SJCRH30 (cell line): ENCODE measurements at places on chromosomes 1 and 21. TPM values are rescaled to one million over a fixed set of nuclear protein-coding genes. Genes with fewer than 3 reads are reported as not detected.
A peak's percentile ranks its signal among the peaks of the same experiment; 100 is the strongest.

ORC1 gene
- total RNA-seq, result 37.3 and 38.9 TPM in 2 replicates

TMEM201 gene
- 42.6 and 43.1 TPM in 2 replicates for total RNA-seq

KLHDC7A gene
- not detected in 2 replicates for total RNA-seq

HSPB7 gene
- 81.4 and 83.9 TPM in 2 replicates for total RNA-seq

FMO2 gene
- not detected in 2 replicates for total RNA-seq

MPL gene
- total RNA-seq, result not detected in 2 replicates

- peak within 1 kb of the TSS; percentile 96 for H3K4me3 ChIP-seq
- DNase-seq, result peak; percentile 88
- H3K27ac ChIP-seq, result peak within 1 kb of the TSS; percentile 40
- H3K36me3 ChIP-seq, result peaks cover 12% of the 10 kb centered on the region; the same call in 1 of the 2 replicates
Measured at GRCh38 chr21:32392880-32393676, at the start of gene URB1. TSS of gene URB1 (minus strand) at chr21:32393012. CDS start at chr21:32392910, 102 bp downstream.

DNA sequence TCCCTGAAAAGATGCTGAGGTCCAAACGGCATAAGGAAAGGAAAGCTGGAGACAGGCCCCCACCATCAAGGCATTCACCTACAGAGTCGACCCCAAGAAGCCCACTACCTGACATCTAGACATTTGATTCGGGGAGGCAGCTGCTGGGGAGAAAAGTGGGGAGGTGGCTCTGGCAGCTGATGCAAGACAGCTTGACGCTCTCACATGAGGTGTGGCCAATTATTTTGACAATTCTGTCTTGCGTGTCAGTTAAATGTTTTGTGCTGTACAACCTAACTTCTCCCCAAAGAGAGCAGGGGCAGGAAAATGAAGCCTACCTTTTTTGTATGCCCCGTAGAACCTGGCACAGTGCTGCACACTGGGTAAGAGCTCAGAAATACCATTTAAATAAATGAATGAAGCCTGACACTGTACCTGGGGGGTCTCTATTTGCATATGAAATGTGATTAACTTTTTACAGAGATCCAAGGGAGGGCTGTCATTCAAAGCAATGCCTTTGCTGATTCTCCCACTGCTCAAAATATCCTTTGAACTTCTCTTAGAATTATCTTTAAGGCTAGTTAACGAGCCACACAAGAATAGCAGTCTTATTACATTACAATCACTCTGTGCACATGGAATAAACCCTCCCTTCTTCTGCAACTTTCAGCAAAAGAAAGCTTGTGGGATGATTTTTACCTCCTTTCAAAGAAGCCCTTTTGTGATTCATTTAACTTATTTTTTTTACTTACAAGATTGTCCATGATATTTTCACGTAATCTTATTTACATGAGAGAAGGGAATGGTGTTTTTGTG is 163.2 kb downstream of the TNR start:
- no peaks in the 10 kb centered on the region for H3K27me3 ChIP-seq
- H3K4me3 ChIP-seq, result no peak overlapping the region
- no peaks in the 10 kb centered on the region for H3K36me3 ChIP-seq

- no peaks in the 10 kb centered on the region for H3K27me3 ChIP-seq
- H3K36me3 ChIP-seq, result no peaks in the 10 kb centered on the region
- no peak overlapping the region for H3K4me3 ChIP-seq
- no peaks in the 10 kb centered on the region; the same call in 1 of the 2 replicates for H3K4me1 ChIP-seq
- no peak overlapping the region for H3K27ac ChIP-seq
- DNase-seq, result no peak
Measured at GRCh38 chr1:171981303-171981702, 140.0 kb downstream of the DNM3 start.

- DNase-seq, result no peak
Measured at GRCh38 chr1:174858301-174858700, 141.4 kb upstream of the CACYBP start.

GRCh38 chr1:30041741-30042437 is 681.5 kb downstream of the MATN1 start:
- H3K4me3 ChIP-seq, result no peak overlapping the region
- DNase-seq, result no peak

- no peaks in the 10 kb centered on the region for H3K36me3 ChIP-seq
- no peak for DNase-seq
- H3K27ac ChIP-seq, result no peak overlapping the region
- no peak overlapping the region for H3K4me3 ChIP-seq
- no peaks in the 10 kb centered on the region for H3K4me1 ChIP-seq
Measured at GRCh38 chr21:28541371-28542112, 451.1 kb downstream of the LTN1 start.

GRCh38 chr1:86616871-86617270 is 70.0 kb downstream of the CLCA4 start:
- H3K36me3 ChIP-seq, result no peaks in the 10 kb centered on the region
- H3K27me3 ChIP-seq, result 0 out of 2 replicates have a peak, but pooled peaks cover 3% of the 10 kb centered on the region
- DNase-seq, result no peak
- H3K4me1 ChIP-seq, result no peaks in the 10 kb centered on the region
- H3K27ac ChIP-seq, result no peak overlapping the region

DNA sequence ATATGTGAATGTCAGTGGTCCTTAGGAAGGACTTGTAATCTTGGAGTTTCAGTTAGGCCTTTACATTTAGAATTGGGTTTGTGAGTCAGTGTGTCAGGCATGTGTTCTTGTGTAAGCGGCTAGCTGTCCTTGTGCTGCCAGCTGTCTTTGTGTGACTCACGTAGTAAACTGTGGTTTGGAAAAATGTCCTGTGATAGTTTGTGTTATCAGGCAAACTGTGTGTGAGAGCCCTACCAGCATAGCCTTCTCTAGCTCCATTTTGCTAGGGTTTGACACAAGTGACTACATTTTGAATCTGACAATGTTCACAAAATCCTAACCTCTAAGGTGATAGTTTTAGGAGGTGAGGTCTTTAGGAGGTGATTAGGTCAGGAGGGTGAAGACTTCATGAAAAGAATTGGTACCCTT is 6.9 kb upstream of the SLC35D1 start:
- peak; percentile 75 for DNase-seq
- H3K27me3 ChIP-seq, result no peaks in the 10 kb centered on the region
- H3K4me3 ChIP-seq, result no peak overlapping the region
- H3K4me1 ChIP-seq, result peaks cover 21% of the 10 kb centered on the region

DNA sequence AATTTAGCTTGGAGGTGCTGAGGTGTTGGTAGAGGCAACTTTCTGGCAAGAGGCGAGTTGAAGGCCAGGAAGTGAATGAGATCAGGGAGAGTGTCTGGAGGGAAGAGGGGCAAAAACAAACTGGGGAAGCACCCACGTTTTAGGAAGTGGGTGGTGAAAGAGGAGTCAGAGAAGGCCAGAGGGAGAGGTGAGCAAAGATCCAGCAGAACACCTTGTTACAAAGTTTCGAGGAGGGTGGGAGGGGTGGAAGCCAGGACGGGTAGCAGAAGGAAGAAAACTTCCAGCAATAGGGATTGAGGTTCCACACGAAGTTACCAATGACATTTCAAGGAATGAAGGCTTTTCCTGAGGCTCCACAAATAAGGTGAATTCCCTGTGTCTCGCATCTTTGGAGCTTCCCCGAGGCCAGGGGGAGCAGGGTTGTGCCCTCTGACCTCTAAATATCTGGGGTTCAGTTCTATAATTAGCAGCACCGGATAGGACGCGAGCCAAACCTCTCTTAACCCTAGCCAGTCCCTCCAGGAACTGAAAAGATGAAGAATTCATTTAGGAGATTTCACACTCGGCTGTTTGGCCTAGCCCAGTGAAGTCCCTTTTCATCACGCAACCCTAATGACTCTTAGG is 578 bp upstream of the SESN2 start:
- H3K27ac ChIP-seq, result no peak overlapping the region
- H3K36me3 ChIP-seq, result no peaks in the 10 kb centered on the region
- H3K4me1 ChIP-seq, result peaks cover 4% of the 10 kb centered on the region; the same call in 1 of the 2 replicates
- H3K4me3 ChIP-seq, result peak overlapping the region; percentile 72
- DNase-seq, result no peak

DNA sequence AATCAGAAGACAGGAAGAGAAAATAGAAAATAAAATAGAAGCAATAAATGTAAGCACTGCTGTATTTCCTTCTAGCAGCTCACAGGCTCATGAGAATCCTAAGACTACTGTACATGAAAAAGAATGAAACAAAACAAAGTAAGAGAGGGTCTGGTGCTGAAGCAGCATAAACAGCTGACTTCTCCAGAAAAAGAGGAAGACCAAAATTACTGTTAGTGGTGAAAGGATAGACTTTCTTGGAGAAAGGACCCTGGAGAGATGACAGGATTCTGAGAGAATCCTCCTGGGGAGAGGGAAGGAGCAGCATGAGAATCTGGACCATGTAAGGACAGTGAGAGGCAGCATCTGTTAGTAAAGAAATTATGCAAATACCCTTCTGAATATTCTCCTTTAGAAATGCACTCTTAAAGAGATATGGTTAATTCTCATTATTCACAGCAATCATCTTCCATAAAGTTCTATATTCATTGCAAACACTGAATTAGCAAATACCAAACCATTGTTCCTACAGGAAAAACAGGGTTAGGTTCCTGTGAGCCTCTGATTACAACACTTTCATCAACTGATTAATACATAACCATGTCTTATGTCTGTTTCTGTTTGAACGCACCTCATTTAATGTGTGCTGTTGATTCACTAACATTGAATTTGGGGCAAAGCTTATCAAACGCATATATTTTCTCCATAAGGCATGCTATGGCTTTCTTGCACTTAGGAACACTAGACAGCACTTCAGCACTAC is 17.0 kb downstream of the SLC25A24 start:
- H3K27ac ChIP-seq, result no peak overlapping the region
- H3K4me1 ChIP-seq, result no peaks in the 10 kb centered on the region
- H3K4me3 ChIP-seq, result no peak overlapping the region
- peaks cover 68% of the 10 kb centered on the region for H3K36me3 ChIP-seq

GRCh38 chr1:8211883-8212579 is 105.9 kb upstream of the SLC45A1 start:
- peak overlapping the region; percentile 85 for H3K27ac ChIP-seq
- H3K4me3 ChIP-seq, result peak overlapping the region; percentile 47
- peaks cover 36% of the 10 kb centered on the region for H3K4me1 ChIP-seq

DNA sequence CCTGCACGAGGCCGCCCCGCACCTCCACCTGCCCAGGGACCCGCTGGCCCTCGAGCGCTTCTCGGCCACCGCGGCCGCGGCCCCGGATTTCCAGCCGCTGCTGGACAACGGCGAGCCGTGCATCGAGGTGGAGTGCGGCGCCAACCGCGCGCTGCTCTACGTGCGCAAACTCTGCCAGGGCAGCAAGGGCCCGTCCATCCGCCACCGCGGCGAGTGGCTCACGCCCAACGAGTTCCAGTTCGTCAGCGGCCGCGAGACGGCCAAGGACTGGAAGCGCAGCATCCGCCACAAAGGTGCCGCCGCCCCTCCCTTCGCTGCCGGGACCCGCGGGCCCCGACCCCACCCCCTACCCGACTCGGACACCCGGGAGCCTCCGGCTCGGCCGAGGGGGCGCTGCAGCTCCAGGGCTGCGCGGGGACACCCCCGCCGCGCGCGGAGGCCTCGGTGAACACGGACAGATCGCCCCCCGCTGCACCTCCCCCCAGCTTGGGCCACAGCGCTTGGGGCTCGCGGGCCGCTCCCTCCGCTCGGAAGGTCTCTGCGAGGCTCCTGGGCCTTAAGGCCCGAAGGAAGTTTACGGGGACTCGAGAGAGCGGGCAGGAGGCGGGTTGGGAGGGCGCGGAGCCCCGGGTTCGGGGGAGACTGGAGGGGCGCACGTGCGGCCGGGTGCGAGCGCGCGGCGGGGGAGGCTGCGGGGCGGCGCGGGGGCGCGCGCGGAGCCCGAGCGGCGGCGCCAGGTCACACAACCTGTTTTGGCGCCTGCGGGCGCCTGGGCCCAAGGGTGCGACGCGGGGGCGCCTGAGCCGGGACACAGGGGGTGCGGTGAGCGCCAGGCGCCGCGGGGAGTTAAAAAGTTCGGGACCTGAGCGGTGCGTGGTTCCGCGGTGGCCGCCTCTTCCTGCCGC is 1.2 kb downstream of the SAMD11 start:
- no peaks in the 10 kb centered on the region for H3K36me3 ChIP-seq
- no peaks in the 10 kb centered on the region for H3K27me3 ChIP-seq
- peaks cover 17% of the 10 kb centered on the region for H3K4me1 ChIP-seq
- H3K4me3 ChIP-seq, result peak overlapping the region; percentile 69
- peak overlapping the region; percentile 8; the same call in 1 of the 2 replicates for H3K27ac ChIP-seq
- DNase-seq, result peak; percentile 67

- DNase-seq, result no peak
- H3K36me3 ChIP-seq, result no peaks in the 10 kb centered on the region
- H3K27me3 ChIP-seq, result peaks cover 4% of the 10 kb centered on the region; the same call in 1 of the 2 replicates
- no peak overlapping the region for H3K4me3 ChIP-seq
- H3K4me1 ChIP-seq, result no peaks in the 10 kb centered on the region
Measured at GRCh38 chr1:31514117-31514516, 62.2 kb upstream of the TINAGL1 start.

- H3K27me3 ChIP-seq, result no peaks in the 10 kb centered on the region
- H3K4me3 ChIP-seq, result no peak overlapping the region
- H3K4me1 ChIP-seq, result peaks cover 17% of the 10 kb centered on the region
- no peaks in the 10 kb centered on the region for H3K36me3 ChIP-seq
Measured at GRCh38 chr1:151981178-151981525, 12.5 kb downstream of the S100A10 start.

DNA sequence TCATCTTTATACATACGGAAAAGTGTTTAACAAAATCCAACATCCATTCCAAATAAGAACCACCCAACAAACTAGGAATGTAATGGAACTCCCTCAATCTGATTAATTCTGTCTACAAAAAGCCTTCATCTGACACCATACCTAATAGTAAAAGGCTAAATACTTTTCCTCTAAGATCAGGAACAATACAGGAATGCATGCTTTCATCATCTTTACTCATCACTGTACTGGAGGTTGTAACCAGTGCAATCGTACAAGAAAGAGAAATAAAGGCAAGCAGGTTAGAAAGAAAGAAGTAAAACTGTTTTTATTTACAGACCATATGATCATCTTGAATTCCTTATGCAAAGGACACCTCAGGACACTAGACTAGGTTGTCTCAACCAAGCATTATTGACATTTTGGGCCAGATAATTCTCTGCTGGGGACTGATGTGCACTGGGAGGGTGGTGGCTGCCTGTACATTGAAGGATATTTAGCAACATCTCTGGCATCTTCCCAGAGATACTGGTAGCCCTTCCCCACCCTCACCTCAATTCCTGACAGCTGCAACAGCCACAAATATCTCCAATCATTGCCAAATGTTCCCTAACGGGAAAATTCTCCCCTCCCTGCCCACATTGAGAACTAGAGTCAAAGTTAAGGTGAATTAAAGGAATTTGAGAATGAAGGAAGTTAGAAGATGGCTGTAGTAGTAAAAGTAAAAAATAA is 30.6 kb upstream of the INSL5 start:
- no peaks in the 10 kb centered on the region for H3K27me3 ChIP-seq
- H3K4me3 ChIP-seq, result no peak overlapping the region
- DNase-seq, result peak; percentile 33
- no peaks in the 10 kb centered on the region for H3K36me3 ChIP-seq
- H3K4me1 ChIP-seq, result peaks cover 10% of the 10 kb centered on the region

- no peaks in the 10 kb centered on the region for H3K27me3 ChIP-seq
- H3K4me1 ChIP-seq, result no peaks in the 10 kb centered on the region
- H3K27ac ChIP-seq, result no peak overlapping the region
- no peak for DNase-seq
- H3K4me3 ChIP-seq, result no peak overlapping the region
Measured at GRCh38 chr1:98675282-98675681, 13.8 kb downstream of the SNX7 start.

DNA sequence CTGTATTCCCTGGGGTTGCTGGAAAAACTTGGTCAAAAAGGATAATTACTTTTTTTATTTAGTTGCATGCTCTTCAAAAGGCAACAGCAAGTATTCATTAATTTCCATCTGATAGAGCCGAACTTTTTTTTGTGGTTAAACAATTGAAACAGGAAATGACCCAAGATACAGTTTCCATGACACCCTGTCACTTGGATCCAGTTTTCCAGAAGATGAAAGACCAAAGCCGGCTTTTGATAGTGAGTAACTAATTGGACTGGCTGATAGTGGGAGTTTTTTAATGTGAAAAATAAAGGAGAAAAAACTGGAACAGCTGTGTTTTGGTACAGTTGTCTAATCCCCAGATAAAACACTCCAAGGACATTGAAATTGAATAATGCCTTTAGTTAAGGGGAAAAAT is 33.0 kb downstream of the CACHD1 start:
- H3K27me3 ChIP-seq, result no peaks in the 10 kb centered on the region
- peaks cover 40% of the 10 kb centered on the region for H3K4me1 ChIP-seq
- H3K36me3 ChIP-seq, result no peaks in the 10 kb centered on the region
- no peak overlapping the region for H3K4me3 ChIP-seq
